NCI-H2171 (cell line): ENCODE measurements at places on chromosomes 16 and 17.

GRCh38 chr16:89257281-89257731, 39.8 kb downstream of the ZNF778 start:
- DNase-seq: no peak

GRCh38 chr16:66719246-66719645, 22.7 kb upstream of the CMTM4 start:
- no peak for DNase-seq

DNA sequence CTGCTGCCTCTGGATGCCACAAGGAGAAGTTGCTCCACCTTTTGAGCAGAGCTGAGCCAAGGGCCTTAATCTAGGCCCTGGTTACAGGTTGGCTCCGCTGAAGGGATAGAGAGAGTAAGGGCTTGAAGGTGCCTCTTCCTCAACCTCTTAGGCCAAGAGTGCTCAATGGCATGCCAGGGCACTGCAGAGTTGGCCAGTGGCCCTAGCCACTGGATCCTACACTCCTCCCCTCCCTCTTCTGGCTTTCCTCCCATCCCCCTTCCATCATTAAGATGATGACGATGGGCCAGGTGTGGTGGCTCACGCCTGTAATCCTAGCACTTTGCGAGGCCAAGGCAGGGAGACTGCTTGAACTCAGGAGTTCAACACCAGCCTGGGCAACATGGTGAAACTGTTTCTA, 50.5 kb downstream of the MYO18A start:
- no peak for DNase-seq

DNA sequence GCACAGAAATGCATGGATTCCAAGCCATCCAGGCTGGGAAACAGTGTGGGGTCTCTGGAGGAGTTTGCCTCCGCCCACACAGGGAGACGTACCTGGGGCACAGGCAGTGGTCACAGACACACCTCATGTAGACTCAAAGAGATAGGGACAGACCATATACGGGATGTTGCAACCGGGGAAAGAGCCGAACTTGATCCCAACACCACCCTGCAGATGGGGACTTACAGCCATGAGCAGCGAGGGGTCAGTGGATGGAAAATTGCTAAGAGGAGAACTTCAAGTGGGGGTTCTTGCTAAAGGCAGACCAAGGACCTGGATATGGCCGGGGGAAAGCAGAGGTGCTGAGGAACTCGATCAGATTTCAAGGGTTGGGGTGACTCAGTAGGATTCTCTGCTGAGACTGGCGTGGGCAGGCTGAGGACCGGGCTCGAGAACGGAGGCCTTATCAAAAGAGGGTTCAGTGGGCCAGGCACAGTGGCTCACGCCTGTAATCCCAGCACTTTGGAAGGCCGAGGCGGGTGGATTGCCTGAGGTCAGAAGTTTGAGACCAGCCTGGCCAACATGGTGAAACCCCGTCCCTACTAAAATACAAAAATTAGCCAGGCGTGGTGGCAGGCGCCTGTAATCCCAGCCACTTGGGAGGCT, 12.0 kb upstream of the DNAH17 start:
- no peak for DNase-seq

DNA sequence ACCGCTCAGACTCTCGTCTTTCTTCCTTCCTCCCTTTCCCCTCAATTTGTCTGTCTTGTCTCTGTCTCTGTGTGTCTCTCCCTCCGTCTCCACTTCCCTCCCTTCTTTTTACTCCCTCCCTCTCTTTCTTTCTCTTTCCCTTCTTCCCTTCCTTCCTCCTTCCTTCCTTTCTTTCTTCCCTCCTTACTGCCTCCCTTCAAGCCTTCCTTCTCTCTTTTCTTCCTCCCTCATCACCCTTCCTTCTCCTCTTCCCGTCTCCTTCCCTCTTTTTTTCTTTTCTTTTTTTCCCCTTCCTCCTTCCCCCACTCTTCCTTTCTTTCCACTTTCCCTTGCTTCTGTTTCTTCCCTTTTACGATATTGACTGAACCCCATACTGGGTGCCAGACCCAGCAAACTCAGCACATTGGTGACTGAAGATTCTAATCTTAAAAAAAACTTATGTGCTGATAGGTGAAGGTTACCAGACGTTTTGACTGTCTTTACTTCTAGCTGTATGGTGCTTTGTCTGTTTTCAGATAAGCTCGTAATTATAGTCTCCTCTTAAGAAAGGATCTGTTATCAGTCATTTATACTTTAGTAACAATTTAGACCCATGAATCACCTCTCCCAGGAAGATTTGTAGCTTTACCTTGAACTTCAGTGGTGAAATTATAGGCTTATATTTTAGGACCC, 481 bp upstream of the BRD7 start:
- DNase-seq: no peak
